ENCODE measurements at places on chromosomes 16 and 17.

DNA sequence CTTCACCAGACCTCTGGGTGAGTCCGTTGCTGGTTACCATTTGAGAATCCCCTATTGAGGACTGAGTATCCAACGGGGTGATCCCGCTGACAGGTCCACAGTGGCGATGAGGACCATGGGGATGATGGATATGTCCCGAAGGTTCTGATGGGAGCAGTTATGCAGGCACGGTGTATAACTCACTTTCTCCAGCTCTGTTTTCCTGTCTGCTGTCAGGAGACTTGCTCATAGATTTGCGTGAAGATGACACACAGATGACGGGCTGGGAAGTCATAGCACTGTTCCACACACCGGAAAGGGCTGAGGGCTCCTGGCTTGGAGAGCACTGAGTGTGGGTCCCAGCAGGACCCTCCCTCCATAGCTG is 22.2 kb upstream of the ADCY7 start:
- no peak for DNase-seq

GRCh38 chr16:66858740-66859396 is 14.7 kb downstream of the CA7 start:
- DNase-seq: peak; percentile 89

DNA sequence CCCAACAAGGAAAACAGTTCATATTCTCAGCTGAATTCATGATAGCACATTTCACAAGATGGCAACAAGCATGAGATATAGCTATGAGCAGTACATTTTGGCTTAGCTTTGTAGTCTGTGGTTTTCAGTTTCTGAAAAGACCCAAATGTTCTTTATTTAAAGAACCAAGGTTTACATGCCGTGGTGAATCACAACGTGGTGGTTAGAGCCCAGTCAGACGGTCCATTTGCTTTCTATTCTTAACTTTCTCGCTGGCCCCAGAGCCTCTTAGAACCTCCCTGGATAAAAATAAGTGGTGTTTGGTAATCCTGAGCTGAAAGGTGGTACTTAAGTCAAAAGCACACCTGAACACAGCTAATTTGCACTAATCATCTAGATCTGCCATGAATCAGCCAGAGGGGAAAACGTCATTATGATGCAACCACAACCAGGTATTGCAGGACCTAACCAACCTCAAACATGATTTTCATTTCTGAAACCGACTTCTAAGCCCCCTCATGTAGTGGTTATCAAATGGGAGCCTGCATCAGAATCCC is 18.6 kb upstream of the HAPSTR1 start:
- DNase-seq: no peak

DNA sequence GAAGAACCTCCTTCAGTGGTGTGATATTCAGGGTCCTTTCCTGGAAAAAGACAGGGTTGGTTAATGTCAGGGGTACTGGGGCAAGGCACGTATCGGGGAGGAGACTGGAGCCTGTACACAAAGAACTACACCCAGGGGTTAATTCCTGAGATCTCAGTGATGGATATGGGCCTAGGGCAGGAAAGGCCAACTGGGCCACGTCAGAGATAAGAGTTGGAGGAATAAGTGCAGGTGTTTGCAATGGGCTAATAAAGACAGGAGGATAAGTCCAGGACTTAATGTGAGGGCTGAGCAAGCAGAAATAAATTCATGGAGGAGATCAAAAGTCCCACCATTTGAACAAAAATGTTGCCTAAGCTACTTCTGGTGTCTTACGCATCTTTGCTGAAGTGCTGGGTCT is 10.4 kb upstream of the HERPUD1 start:
- DNase-seq: no peak

DNA sequence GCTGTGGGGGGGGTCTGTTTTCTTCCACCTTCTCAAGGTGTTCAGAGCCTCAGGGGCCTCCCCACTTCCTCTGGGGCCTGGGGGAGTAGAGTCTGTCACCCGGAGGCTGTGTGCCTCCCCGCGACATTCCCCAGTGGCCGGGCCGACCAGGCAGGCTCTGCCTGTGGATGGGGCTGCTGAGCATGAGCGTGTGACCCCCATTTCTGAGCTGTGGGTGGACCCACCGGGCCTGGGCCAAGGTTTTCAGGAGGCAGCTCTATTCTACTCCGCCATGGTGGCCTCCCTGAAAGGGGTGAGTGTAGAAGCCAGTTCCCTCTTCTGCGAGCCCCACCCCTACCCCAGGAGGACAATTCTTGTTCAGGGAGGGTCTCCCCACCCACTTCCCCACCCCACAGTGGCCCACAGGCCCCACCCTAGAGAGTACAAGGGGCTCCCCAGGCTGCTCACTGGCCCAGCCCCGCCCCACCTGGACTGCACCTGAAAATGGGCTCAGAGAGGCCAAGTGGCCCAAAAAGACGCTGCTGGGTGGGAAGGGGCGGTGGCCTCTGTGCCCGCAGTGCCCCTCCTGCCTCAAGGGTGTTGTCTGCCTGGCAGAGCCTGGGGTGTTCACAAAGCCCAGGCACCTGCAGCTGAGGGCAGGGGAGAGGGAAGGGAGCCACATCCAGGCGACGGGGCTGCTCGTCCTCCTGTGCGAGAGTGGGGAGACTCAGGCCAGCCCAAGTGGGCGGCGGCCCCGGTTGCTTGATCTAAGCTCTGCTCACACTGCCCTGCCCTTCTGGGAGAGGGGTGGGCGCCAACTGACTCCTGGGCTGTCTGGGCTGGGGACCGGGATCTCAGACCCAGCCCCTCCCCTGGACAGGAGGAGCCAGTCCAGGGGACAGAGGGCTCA is 1.3 kb downstream of the MSLN start:
- DNase-seq: no peak

GRCh38 chr17:48552466-48553189 is 7.7 kb upstream of the HOXB2 start:
- no peak for DNase-seq

DNA sequence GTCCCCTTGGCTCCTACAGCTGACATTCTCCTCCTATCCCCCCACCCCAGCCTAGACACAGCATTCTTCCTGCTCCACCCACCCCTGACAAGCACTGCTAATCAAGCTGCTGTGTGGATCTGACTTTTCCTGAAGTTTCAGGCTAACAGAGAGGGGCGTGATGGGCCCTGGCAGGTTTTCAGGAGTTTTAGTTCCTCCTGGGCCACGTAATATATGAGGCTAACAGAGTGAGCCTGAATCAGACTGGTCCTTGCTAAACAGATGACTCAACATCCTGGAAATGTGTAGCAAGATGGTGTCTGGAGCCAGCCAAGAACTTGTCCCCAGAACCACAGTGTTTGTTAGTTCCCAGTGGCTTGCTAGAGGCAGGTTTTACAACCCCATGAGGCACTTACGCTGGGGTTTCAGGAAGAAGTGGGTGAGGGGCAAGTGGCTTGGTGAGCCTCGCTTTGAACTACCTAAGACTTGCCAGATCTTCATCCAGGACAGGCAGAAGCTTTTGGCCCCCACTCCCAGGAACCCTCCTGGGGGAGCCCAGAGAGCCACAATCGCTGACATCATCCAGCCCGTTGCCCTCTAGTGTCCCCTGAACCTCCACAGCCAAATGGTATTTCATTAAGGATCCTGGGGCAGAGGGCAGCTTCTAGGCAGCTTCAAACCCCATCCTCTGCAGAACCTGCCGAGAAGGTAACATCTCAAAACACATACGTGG is 15.9 kb downstream of the TMEM92 start:
- DNase-seq: peak; percentile 94

DNA sequence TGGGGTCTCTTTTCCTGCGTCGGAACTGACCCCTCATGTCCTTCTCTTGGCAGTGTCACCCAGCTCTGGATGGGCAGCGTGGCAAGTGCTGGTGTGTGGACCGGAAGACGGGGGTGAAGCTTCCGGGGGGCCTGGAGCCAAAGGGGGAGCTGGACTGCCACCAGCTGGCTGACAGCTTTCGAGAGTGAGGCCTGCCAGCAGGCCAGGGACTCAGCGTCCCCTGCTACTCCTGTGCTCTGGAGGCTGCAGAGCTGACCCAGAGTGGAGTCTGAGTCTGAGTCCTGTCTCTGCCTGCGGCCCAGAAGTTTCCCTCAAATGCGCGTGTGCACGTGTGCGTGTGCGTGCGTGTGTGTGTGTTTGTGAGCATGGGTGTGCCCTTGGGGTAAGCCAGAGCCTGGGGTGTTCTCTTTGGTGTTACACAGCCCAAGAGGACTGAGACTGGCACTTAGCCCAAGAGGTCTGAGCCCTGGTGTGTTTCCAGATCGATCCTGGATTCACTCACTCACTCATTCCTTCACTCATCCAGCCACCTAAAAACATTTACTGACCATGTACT is 13.2 kb downstream of the IGFBP4 start:
- DNase-seq: no peak

DNA sequence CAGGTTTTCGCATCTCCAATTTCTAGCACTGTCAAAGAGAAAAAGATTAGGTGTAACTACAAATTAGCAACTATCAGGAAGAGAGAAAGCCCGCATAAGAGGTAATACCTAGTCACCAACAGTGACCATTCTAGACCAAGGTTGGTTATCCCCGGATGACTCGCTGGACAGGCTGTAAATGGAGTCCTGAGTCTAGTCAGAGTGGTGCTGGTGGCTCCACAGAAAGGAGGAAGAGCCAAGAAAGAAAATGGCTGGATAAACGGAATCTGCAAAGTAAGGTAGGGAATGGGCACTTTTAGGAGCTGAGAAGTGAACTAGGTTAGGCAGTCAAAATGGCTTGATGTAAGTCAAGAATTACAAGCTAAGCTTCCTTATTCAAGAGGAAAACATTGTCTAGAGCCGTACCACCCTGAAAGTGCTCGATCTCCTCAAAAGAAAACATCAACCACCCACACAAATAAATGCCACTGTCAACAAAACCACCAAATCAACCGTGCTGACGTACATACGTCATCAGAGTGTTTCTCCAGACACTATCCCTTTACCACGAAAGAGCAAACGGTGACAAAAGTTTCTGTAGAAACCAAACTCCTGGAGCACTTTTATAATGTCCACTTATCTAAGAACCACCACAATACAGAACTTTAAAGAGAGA is 2.2 kb downstream of the GSPT1 start:
- DNase-seq: peak; percentile 43

GRCh38 chr17:46737326-46737725 is 81.2 kb downstream of the WNT3 start:
- DNase-seq: no peak

- DNase-seq: no peak
Measured at GRCh38 chr16:85068746-85069145, 41.2 kb downstream of the KIAA0513 start.

- DNase-seq: no peak
Measured at GRCh38 chr17:12242345-12242954, 221.8 kb downstream of the MAP2K4 start.

DNA sequence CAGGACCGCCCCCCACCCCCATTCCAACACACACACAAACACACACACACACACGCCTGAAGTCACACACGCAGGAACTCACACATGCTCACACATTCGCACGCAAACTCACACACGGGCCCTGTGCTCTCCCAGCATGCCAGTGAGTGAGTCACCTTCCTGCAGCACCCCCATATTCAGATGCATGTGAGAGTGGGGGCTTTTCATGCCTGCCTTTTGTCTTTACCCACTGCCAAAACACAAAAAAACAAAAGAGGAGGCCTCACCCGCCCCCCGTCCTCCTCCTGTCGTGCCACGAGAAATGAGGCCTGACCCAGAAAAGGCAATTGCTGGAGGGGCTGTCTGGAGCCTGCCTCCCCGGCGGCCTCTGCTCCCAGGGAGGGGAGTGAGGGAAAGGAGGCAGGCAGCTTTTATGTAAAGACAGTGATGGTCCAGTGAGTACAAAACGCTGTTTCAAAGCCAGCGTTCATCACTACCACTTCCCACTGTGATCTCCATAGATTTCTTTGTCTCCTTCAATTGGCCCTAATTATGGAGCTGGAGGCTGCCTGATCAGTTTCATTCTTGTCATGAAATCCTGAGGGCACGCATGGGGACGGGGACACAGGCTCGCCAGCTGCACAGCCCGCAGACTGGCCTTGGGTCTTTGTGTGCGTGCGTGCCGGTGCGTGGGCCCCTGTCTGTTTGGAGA is 29.5 kb upstream of the GSE1 start:
- DNase-seq: peak; percentile 32

DNA sequence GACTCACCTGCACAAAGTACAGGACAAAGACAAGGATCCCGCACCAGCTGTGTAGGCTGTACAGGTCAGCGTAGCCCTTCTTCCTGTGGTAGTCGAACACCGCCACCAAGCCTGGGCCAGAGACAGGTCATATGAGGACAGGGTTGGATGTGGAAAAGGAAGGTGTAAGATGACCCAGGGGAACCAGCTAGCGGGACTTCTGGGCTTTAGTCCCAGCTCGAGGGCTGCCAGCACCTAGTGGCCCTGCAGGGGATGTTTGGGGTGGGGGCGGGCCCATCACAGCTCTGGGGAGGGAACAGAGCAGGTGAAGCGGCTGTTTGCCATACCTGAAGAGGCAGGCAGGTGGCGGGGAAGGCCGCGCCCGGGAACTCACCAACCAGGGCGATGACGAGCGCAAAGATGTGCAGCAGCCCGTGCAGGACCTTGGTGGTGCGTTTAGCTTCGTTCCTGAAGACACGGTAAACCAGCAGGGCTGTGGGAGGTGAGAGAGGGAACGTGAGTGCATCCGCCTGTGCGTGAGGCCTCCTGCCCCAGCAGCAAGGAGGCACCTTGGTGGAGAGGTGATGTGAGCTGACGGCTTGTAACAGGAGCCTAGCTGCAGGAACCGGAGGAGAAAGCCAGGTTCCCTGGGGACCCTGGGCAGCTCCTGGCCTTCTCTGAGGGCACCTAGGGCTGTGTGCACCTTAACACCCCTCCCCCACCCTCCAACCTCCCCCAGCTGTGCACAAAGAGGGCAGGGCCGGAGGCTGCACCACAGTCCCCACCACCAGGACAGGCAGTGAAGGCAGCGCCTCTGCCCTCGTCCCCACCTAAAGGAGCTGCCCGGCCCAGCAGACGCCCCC is 10.2 kb downstream of the CYB561 start:
- DNase-seq: no peak

DNA sequence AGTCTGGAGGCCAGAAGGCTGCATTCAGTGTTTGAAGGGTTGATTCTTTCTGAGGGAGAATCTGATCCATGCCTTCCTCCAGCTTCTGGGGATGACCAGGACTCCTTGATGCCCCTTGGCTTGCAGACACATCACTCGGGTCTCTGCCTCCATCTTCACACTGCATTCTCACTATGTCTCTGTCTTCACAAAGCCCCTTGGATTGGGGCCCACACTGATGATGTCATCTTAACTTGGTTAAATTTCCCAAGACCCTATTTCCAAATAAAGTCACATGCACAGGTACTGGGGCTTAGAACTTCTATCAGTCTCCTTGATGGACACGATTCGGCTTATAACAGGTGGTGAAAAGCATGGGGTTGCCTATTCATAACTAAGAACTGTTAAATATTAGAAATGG is 112.1 kb upstream of the MYOCD start:
- no peak for DNase-seq

- peak; percentile 42 for DNase-seq
Measured at GRCh38 chr17:67566656-67567055, 151.1 kb upstream of the NOL11 start.

Measured in lung microvascular endothelial cell (primary cell).